Activated B cell treated with CpG ODN at 0.5 μM for 24 hours (primary cell): ENCODE measurements at places on chromosomes 12 and 14.
A peak's percentile ranks its signal among the peaks of the same experiment; 100 is the strongest.

DNA sequence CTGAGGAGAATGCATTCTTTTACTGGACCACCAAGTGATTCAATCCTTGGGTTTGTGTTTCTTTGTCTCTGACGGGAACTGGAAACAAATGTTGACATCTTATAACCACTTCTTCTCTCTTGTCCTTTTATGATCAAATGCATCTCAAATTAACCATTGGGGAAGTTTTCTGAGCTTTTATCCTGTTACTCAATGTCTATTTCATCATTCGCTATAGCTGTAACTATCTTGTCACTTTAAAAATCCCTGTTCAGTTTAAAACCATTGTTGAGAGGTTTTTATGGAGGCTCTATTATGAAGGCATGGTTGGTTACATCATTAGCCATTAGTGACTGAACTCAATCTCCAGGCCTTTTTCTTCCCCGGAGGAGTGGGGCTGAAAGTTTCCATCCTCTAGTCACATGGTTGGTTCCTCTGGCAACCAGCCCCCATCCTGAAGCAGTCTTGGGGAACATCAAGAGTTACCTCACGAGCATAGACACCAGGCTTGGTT, 2.7 kb upstream of the CLEC6A start:
- peaks cover 3% of the 10 kb centered on the region for H3K4me1 ChIP-seq
- no peak overlapping the region for H3K4me3 ChIP-seq
- no peaks in the 10 kb centered on the region for H3K36me3 ChIP-seq
- no peak for DNase-seq
- H3K27ac ChIP-seq, result no peak overlapping the region

- no peak overlapping the region for H3K27ac ChIP-seq
- H3K27me3 ChIP-seq, result no peaks in the 10 kb centered on the region
- H3K4me1 ChIP-seq, result peaks cover 30% of the 10 kb centered on the region
- H3K4me3 ChIP-seq, result no peak overlapping the region
- no peak for DNase-seq
Observed at GRCh38 chr12:101619026-101619786, 24.4 kb downstream of the MYBPC1 start.

DNA sequence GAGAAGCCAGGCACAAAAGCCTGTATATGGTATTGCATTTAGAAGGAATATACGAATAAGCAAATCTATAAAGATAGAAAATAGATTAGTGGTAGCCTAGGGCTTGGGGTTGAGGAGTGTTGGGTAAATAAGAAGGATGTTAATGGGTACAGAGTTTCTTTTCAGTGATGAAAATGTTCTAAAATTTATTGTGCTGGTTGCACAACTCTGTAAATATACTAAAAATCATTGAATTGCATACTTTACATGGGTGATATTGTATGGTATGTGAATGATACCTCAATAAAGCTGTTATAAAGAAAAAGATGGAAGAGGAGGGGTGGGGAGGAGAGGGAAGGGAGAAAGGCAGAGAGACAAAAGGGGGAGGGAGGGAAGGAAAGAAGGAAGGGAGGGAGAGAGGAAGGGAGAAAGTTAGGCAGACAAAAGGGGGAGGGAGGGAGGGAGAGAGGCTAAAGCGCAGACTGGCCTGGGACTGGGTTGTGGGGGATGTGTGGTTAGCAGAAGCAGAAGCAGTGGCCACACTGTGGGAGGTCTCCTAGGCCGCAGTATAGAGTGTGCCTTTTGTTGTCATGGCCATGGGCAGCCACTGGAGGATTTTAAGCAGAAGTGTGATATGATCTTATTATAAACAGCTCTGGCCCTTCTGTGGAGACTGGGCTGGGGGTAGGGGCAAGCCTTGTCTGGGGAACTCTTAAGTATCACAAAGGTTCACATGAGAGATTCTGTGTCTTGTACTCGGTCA, 73.6 kb upstream of the ELK3 start:
- H3K4me3 ChIP-seq, result peak overlapping the region; percentile 13
- DNase-seq, result no peak
- peak overlapping the region; percentile 10 for H3K27ac ChIP-seq
- peaks cover 19% of the 10 kb centered on the region for H3K4me1 ChIP-seq

DNA sequence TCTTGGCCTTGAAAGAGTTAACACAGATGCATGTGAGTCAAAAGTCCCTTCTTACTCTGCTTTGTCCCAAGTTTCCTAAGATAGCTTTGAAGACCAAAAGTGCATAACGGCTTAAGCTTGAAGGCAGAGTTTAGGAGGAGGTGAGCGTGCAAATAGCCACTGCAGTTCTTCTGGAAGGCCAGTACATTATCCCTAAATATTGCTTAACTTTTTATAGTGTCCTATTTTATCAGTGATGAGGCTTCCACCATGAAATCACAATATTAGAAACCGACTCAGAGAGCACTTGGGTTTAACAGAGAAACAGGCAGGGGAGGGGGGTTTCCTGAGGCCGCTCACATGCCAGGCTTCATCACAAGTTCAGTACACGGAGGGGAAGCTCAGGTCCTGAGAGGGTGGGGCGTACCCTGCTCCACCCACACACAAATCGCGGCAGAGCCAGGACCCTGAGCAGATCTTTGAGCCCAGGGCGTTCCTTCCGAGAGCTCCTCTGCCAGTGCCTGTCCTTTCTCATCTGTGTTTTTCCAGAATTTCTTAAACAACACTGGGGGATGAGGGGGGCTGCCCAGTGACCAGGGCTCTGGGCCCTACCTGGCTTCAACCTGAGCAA, 26.8 kb upstream of the BDKRB2 start:
- H3K27me3 ChIP-seq, result peaks cover 18% of the 10 kb centered on the region
- no peak for DNase-seq
- no peak overlapping the region for H3K4me3 ChIP-seq
- no peaks in the 10 kb centered on the region for H3K36me3 ChIP-seq

DNA sequence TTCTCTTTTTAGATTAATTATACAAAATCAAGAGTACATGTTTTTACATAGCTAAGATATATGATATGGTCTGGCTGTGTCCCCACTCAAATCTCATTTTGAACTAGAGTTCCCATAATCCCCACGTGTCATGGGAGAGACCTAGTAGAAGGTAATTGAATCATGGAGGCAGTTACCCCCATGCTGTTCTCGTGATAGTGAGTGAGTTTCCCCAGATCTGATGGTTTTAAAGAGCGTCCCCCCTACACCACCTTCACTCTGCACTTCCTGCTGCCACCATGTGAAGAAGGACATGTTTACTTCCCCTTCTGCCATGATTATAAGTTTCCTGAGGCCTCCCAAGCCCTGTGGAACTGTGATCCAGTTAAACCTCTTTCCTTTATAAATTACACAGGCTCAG, 21.4 kb upstream of the DRAM1 start:
- H3K27me3 ChIP-seq, result no peaks in the 10 kb centered on the region
- no peak overlapping the region for H3K4me3 ChIP-seq
- no peak for DNase-seq
- H3K36me3 ChIP-seq, result no peaks in the 10 kb centered on the region

- peaks cover 22% of the 10 kb centered on the region for H3K27me3 ChIP-seq
- no peaks in the 10 kb centered on the region for H3K4me1 ChIP-seq
- no peak overlapping the region for H3K27ac ChIP-seq
- no peak overlapping the region for H3K4me3 ChIP-seq
- DNase-seq, result no peak
Observed at GRCh38 chr14:104507443-104507842, 72.1 kb upstream of the C14orf180 start.

DNA sequence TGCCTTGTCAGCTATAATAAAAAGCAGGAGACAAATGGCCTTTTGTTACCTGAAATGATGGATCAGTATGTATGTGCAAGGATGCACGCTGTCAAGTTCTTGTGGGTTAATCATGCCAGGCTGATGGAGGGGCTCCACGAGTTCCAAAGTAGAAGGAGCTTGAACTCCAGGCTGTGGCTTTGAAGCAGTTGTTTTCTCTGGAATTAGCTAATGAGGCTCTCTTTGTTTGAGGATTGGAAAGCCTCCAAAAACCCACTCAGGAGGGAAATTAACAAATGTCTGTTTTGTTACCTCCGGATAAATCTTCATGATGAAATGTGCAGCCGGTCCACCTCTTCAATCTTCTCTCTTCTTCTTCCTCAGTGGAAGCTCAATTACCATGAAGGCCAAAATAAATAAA, 605.5 kb downstream of the DIO2 start:
- H3K36me3 ChIP-seq, result no peaks in the 10 kb centered on the region
- H3K27me3 ChIP-seq, result no peaks in the 10 kb centered on the region
- no peak for DNase-seq
- H3K27ac ChIP-seq, result no peak overlapping the region
- no peaks in the 10 kb centered on the region for H3K4me1 ChIP-seq
- no peak overlapping the region for H3K4me3 ChIP-seq

GRCh38 chr14:35292770-35293561, 784 bp downstream of the PSMA6 start:
- H3K4me3 ChIP-seq, result peak overlapping the region; percentile 99
- no peak for DNase-seq
- H3K27me3 ChIP-seq, result no peaks in the 10 kb centered on the region

- H3K4me1 ChIP-seq, result peaks cover 21% of the 10 kb centered on the region
- no peak overlapping the region for H3K27ac ChIP-seq
- no peak for DNase-seq
- H3K27me3 ChIP-seq, result no peaks in the 10 kb centered on the region
- no peak overlapping the region for H3K4me3 ChIP-seq
- H3K36me3 ChIP-seq, result no peaks in the 10 kb centered on the region
Observed at GRCh38 chr14:95240859-95241813, 78.6 kb downstream of the CLMN start.

- H3K4me3 ChIP-seq, result peak overlapping the region; percentile 68
- no peaks in the 10 kb centered on the region for H3K27me3 ChIP-seq
- peaks cover 9% of the 10 kb centered on the region for H3K36me3 ChIP-seq
- H3K4me1 ChIP-seq, result peaks cover 65% of the 10 kb centered on the region
- H3K27ac ChIP-seq, result peak overlapping the region; percentile 77
Observed at GRCh38 chr14:65290830-65291229, 121.7 kb upstream of the FUT8 start.

DNA sequence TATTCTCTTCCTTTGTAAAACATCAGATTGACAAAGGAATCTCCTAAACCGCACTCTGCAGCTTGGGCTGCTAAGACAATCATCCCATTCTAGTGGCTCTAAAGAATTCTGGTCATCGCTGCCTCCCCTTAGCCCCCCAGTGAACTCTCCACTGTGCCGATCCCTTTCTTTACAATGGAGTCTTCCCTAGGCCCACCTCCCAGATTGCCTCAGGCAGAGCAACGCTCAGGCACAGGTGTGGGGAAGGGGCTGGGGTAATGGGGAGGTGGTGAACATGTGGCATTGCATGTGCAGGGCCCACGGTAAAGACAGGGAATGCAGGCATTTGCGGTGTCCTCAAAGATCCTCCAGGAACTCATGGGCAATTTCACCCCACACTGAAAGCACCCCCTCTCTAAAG, 86.3 kb downstream of the PLEKHG3 start:
- H3K4me1 ChIP-seq, result no peaks in the 10 kb centered on the region
- no peak overlapping the region for H3K4me3 ChIP-seq
- no peaks in the 10 kb centered on the region for H3K36me3 ChIP-seq
- no peak for DNase-seq
- no peak overlapping the region for H3K27ac ChIP-seq

DNA sequence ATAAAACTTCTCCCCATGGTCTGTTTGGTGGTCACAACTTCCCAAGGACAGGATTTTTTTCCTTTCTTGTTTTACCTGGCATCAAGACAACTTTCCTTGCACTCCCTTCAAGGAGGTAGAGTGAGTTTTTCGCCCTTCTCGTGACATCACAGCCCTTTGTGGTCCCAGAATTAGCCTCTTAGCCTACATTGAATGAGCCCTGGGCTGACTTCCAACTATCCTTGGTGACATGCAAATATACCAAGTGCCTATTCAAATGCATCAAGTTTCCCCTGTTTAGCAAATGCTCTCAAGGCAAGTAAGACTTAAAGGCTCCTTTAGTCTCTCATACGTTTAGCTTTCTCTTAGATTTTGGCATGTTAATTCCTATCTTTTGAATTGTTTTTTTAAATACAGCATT, 36.6 kb downstream of the TC2N start:
- no peak overlapping the region for H3K27ac ChIP-seq
- DNase-seq, result no peak
- H3K4me1 ChIP-seq, result peaks cover 28% of the 10 kb centered on the region
- no peaks in the 10 kb centered on the region for H3K27me3 ChIP-seq

GRCh38 chr14:81868172-81868571, 334.5 kb upstream of the SEL1L start:
- H3K27ac ChIP-seq, result no peak overlapping the region
- H3K4me3 ChIP-seq, result no peak overlapping the region
- no peaks in the 10 kb centered on the region for H3K4me1 ChIP-seq
- no peak for DNase-seq

GRCh38 chr14:89912667-89913211, 41.8 kb downstream of the EFCAB11 start:
- no peak for DNase-seq
- H3K4me3 ChIP-seq, result no peak overlapping the region
- peaks cover 3% of the 10 kb centered on the region for H3K4me1 ChIP-seq
- no peaks in the 10 kb centered on the region for H3K36me3 ChIP-seq
- no peak overlapping the region for H3K27ac ChIP-seq

GRCh38 chr14:29905543-29905942, 22.1 kb downstream of the PRKD1 start:
- no peaks in the 10 kb centered on the region for H3K27me3 ChIP-seq
- no peak for DNase-seq
- no peaks in the 10 kb centered on the region for H3K36me3 ChIP-seq
- H3K4me1 ChIP-seq, result peaks cover 5% of the 10 kb centered on the region
- no peak overlapping the region for H3K27ac ChIP-seq

GRCh38 chr14:87676814-87677437, 316.1 kb downstream of the GALC start:
- H3K4me3 ChIP-seq, result no peak overlapping the region
- no peak overlapping the region for H3K27ac ChIP-seq
- H3K27me3 ChIP-seq, result no peaks in the 10 kb centered on the region
- DNase-seq, result no peak
- no peaks in the 10 kb centered on the region for H3K4me1 ChIP-seq

GRCh38 chr12:79658221-79658620, 32.5 kb downstream of the PAWR start:
- peaks cover 20% of the 10 kb centered on the region for H3K4me1 ChIP-seq
- H3K36me3 ChIP-seq, result peaks cover 26% of the 10 kb centered on the region

DNA sequence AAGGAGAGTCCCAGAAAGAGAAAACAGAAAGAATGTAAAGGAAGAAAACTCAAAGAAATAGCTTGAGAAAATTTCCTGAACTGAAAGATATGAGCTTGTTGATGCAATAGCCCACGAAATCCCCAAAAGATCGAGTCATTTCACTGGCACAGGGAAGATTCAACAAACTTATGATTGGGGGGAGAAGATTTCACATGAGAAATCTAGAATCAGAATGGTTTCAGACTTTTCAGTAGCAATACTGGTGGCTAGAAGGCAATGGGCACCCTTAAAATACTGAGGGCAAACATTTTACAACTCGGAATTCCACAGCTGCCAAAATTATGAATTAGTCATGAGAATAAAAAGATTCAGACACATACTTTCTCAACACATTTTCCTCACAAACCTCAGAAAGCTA, 8.9 kb upstream of the KRT7 start:
- H3K27me3 ChIP-seq, result peaks cover 22% of the 10 kb centered on the region
- H3K4me3 ChIP-seq, result no peak overlapping the region
- DNase-seq, result no peak
- no peaks in the 10 kb centered on the region for H3K4me1 ChIP-seq
- no peak overlapping the region for H3K27ac ChIP-seq

- no peak overlapping the region for H3K27ac ChIP-seq
- H3K4me1 ChIP-seq, result peaks cover 7% of the 10 kb centered on the region
- H3K4me3 ChIP-seq, result no peak overlapping the region
Observed at GRCh38 chr14:32090686-32091085, 13.6 kb downstream of the ARHGAP5 start.

GRCh38 chr12:19440916-19441315, 1.6 kb downstream of the AEBP2 start:
- peak overlapping the region; percentile 99 for H3K4me3 ChIP-seq
- peak overlapping the region; percentile 92 for H3K27ac ChIP-seq
- H3K27me3 ChIP-seq, result no peaks in the 10 kb centered on the region
- peaks cover 48% of the 10 kb centered on the region for H3K4me1 ChIP-seq

- H3K4me3 ChIP-seq, result no peak overlapping the region
- no peaks in the 10 kb centered on the region for H3K4me1 ChIP-seq
- H3K36me3 ChIP-seq, result no peaks in the 10 kb centered on the region
- no peak overlapping the region for H3K27ac ChIP-seq
Observed at GRCh38 chr12:1819571-1819970, 794 bp upstream of the LRTM2 start.
